Hippocampal formation (tissue), 2 donors: ENCODE measurements at places on chromosomes 5 and 9.

GRCh38 chr5:67334373-67334772 is 137.8 kb upstream of the CD180 start:
- DNase-seq, result no peak

DNA sequence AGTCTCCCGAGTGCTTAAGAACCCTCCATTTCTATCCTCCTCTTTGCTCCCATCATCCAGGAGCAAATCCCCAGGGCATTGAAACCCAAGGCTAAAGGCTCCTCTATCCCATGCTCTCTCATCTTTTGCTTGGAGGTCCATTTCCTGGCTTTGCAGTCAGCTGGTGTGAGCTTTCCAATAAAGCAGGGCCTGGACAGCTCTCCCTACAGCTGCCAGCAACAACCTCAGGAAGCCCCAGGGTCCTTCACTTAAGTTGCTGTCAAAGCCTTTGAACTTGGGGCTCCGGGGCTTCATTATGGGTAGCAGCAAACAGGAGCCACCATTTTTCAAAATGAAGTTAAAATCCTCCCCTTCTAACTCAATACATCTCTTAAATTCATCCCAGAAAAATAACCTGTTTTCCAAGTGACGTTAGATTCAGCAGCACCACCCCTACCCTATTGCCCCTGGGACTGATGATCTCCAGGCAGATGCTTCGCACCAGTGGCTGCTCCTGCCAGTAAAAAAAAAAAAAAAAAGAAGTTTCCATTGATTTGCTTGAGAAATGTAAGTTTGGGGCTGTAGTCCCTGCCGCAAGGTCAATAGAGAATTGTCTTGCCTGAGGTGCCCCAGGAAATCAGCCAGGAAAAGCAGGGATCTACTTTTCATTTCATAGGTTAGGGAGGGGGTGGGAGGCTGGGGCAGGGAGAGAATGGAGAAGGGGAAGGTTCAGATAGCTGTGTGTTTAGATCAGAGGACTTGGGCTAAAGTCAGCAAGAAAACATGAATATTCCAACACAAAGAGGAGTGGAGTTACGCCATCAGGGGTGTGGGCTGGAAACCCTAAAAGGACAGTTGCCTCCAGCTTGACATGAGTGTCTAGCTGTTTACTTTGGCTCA is 83.8 kb upstream of the IL6ST start:
- DNase-seq, result no peak

DNA sequence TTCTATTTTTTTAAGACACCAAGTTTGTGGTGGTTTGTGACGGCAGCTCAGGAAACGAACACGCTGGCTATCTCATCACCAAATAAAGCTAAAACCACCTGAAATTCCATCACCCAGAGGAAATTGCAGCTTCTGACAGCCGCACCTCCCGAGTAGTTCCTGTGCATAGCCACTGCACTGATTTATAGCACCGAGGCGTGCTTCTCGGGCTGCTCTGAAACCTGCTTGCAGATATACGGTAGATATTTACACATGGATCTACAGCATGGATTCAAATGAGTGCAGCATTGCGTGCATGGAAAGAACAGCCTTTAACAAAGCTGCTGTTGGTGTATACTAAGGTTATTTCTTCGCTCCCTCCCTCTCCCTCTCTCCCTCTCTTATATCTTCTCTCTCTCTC is 153.8 kb downstream of the PHF2 start:
- DNase-seq, result no peak

DNA sequence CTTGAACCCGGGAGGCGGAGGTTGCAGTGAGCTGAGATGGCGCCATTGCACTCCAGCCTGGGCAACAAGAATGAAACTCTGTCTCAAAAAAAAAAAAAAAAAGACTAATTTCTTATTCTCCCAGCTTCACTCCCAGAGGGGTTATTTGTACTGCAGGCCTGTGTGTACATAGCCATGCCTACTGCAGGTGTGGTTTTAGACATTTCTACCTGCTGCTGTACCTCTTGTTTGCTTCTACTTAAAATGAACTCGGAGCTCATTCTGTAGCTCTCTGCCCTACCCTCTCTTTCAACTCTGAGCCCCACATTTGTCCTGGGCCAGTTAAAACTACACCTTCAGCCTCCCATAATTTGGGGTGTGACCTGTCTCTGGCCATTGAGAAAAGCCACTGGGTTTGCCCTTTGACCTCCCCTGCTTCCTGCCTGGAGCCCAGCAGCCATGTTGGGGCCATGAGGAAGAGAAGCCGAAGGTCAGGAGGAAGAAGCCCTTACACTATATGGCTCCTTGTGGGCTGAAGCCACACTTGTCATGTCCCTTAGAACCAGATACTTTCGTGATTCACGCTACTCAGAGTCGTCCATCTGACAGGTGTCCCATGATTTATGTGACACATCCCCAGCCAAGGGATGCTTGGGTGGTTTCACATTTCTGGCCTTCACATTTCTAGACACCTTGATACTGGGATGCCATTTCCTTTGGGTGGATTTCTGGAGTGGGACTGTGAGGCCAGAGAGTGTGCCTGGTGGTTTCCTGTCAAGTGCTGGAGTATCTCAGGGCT is 9.4 kb upstream of the CARD19 start:
- DNase-seq, result no peak

DNA sequence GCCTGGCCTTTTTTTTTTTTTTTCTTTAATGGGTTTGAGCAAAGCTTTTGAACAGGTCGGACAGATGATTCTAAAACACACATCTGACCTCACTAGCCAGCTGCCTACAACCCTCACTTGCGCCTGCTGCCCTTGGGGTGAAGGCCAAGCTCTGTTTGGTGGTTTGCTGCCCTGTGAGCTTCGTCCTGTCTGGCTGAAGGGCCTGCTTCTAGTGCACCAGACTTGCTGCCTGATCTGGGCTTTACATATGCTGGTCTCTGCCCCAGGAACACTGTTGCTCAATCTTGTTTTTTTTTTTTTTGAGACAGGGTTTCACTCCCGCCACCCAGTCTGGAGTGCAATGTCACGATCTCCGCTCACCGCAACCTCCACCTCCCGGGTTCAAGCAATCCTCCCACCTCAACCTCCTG is 16.4 kb upstream of the DOLPP1 start:
- DNase-seq, result no peak

GRCh38 chr5:58211441-58211840 is 248.4 kb downstream of the PLK2 start:
- DNase-seq, result no peak

DNA sequence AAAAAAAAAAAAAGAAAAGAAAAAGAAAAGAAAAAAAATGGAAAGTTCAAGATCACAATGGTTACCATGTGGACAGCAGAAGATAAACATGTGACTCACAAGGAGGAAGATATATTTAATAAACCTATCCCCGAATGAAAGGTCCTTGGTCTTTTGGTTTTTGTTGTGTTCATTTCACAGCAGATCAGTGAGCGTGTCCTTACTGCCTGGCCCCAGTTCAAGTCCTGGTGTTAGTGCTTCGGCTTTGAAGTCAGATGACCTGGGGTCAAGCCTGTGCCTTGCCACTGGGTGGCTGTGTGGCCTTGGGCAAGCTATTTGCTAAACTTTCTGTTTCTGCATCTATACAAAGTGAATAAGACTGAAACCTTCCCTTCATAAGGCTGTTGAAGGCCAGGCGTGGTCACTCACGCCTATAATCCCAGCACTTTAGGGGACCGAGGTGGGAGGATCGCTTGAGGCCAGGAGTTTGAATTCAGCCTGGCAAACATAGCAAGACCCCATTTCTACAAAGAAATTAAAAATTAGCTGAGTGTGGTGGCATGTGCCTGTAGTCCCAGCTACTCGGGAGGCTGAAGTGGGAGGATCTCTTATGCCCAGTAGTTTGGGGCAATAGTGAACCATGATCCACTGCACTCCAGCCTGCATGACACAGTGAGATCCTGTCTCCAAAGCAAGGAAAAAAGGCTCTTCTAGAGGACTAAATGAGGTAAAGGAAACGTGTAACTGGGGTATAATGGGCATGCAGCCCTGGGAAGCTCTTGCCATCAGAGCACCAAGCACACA is 94.5 kb upstream of the SPATA31D4 start:
- DNase-seq, result no peak

GRCh38 chr5:18403941-18404438 is 769.7 kb downstream of the TAF11L14 start:
- no peak for DNase-seq

GRCh38 chr9:120689860-120690259 is 24.4 kb downstream of the MEGF9 start:
- DNase-seq, result peak; percentile 67

GRCh38 chr9:7782400-7783120 is 17.0 kb downstream of the DMAC1 start:
- no peak for DNase-seq

DNA sequence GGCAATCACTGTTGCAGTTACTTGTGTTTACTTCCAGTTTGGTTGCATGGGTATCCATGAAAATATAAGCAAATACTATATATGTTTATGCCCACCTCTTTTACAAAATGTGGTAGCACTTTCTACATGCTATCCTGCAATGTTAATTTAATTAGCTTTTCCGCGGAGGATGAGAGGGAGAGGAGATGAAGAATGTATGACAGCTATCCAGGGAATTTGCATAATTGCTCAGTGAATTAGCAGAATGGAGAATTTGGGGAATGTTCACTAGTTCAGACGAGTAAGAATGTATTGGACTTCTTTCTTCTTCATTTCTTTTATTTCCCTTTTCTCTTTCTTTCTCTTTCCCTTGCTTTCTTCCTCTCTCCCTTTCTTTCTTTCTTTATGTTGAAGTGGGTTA is 140.7 kb upstream of the SLC28A3 start:
- no peak for DNase-seq

GRCh38 chr5:141790630-141791029 is 87.6 kb downstream of the PCDH1 start:
- DNase-seq, result no peak

DNA sequence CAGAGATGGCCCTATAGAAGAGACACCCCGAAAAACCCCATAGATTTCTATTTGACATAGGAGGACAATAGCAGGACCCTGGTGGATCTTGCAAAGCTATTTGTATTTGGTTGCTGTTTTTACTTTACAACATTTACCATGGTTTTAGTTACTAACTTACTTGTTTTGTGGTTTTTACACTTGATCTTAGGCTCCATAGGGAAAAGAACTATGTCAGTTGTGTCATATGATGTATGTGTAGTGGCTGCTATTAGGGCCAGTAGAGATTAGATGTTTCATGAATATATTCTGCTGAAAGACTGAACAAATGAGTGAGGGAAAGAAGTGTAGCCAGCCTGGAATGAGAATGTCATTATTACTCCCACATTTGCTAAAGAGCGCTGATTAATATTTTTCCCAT is 388.1 kb downstream of the SEMA5A start:
- no peak for DNase-seq

DNA sequence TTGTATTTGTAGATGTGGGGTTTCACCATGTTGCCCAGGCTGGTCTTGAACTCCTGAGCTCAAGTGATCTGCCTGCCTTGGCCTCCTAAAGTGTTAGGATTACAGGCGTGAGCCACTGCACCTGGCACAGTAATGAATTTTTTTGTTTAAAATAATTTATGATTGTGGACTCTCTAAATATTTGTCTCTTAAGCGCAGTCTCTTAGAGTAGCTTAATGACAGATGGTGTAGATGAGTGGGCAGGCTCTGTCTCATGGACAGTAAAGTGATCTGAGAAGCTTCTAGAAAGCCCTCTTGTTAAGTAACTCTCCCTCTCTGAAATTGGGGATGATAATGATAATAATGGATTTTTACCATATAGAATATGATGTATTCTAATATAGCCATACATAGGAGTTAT is 47.5 kb upstream of the KIAA1958 start:
- no peak for DNase-seq

DNA sequence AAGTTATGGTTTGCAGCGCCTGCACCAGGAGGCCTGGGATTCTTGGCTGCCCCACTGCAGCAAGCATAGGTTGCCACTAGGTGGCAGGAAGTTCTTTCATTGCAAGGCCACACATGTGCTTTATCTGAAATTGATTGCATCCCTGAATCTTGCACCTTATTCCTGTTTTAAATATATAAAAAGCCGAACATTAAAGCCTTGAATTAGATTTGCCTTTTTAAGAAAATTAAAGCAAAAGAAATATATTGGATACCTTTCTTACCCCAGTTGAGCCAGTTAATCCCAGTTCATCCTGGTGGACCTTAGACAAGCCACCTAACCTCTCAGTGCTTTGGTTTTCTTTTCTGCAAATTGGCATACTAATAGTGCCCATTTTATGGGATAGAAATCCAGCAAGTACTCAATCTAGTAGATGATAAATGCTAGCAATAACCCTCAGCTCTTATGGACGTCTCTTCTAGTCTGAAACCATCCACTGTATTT is 6.3 kb upstream of the TRMT10B start:
- DNase-seq, result peak; percentile 37

- DNase-seq, result no peak
Observed at GRCh38 chr5:73515232-73515631, 17.0 kb downstream of the BTF3 start.
